ENCODE measurements at places on chromosomes 3 and 15.

- DNase-seq, result no peak
Measured at GRCh38 chr15:72540606-72541237, 66.6 kb downstream of the ARIH1 start.

- DNase-seq, result peak; percentile 91
Measured at GRCh38 chr3:66276705-66277274, 56.0 kb downstream of the SLC25A26 start.

DNA sequence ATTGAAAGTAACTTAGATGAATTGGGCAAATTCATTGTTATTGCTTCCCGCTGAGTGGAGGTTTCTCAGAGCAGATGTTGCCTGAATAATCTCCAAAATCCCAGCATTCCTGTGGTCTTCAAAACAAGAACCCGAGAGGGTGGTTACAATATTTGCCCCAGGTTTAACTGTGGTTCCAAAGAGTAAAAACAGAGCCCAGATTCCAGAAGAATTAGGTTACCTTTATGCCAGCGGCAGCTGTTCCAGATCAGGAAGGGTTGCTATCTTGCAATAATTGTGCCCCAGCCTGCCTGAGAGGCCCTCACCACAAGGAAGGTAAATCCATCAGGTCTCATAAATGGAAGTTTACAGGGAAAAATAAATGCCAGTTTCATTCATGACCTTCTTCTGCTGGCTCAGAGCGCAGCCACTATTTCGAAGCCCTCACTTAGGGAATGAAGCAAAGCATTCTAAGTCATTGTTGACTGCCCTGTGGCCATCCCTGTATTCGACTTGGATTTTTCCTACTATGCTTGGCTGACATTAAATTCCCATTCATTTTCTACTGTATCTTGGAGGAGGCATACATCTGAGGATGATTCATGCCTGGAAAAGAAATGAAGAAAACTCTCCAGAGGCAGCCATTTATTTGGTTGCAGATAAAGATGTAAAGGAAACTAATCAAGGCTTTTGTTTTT is 54.6 kb downstream of the SSUH2 start:
- DNase-seq, result peak; percentile 74

DNA sequence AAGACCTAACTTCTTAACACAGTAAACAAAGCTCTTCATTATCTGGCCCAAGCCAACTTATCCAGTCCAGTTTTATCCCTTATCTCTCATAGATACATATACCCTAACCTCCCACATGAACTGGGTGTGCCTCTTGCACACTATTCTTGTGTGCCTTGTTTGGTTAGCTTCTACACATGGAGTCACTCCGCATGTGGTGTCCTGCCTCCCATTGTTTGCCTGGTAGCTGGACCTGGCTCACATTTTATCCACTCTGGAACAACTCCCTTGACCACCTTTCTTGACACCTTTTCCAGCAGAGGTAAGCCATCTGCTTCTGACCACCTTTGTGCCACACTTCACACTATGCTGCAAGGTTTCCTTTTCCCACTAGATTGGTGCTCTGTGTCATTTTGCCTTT is 15.2 kb downstream of the TIPARP start:
- no peak for DNase-seq

Measured in choroid plexus epithelial cell (primary cell).